ENCODE measurements at places on chromosomes 5 and 9.

DNA sequence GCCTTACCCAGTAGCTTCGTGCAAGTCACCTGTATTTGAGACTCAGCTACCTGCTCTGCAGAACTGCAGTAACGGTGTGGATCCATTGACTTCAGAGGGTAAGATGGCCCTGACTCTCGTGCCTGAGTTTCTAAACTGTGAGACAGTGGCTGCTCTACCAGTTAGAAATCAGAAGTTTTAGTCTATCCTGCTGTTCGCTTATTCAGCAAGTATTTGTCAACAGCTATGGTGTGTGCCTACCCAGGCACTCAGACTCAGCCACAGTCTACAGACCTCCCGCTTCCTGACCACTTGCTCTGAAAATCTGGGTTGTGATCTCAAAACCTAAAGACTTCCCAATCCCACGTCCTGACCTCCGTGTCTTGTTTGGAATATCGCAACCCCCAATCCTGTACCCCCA lies 13.5 kb downstream of the AQP3 start:
- no peak overlapping the region for H3K27ac ChIP-seq
- no peaks in the 10 kb centered on the region for H3K36me3 ChIP-seq
- no peaks in the 10 kb centered on the region for H3K4me1 ChIP-seq
- no peak overlapping the region for H3K4me3 ChIP-seq

- H3K27me3 ChIP-seq: no peaks in the 10 kb centered on the region
- H3K4me1 ChIP-seq: no peaks in the 10 kb centered on the region
- no peak overlapping the region for H3K27ac ChIP-seq
- H3K36me3 ChIP-seq: no peaks in the 10 kb centered on the region
- DNase-seq: no peak
These were observed 425.6 kb downstream of the PDE4D start for GRCh38 chr5:59467969-59468368.

- DNase-seq: no peak
- no peaks in the 10 kb centered on the region for H3K27me3 ChIP-seq
- no peak overlapping the region for H3K4me3 ChIP-seq
- H3K27ac ChIP-seq: no peak overlapping the region
- no peaks in the 10 kb centered on the region for H3K4me1 ChIP-seq
These were observed 564.0 kb upstream of the KLF4 start for GRCh38 chr9:108053555-108054061.

GRCh38 chr5:18375641-18376040 lies 741.4 kb downstream of the TAF11L14 start:
- no peaks in the 10 kb centered on the region for H3K27me3 ChIP-seq
- DNase-seq: no peak
- no peak overlapping the region for H3K4me3 ChIP-seq
- H3K36me3 ChIP-seq: no peaks in the 10 kb centered on the region
- no peaks in the 10 kb centered on the region for H3K4me1 ChIP-seq

GRCh38 chr9:17783227-17783626 lies 204.4 kb downstream of the SH3GL2 start:
- no peaks in the 10 kb centered on the region for H3K4me1 ChIP-seq
- no peaks in the 10 kb centered on the region for H3K27me3 ChIP-seq
- no peak overlapping the region for H3K27ac ChIP-seq
- H3K36me3 ChIP-seq: no peaks in the 10 kb centered on the region
- H3K4me3 ChIP-seq: no peak overlapping the region

- no peak overlapping the region for H3K4me3 ChIP-seq
- DNase-seq: no peak
- no peaks in the 10 kb centered on the region for H3K36me3 ChIP-seq
- H3K27ac ChIP-seq: no peak overlapping the region
- peaks cover 28% of the 10 kb centered on the region for H3K27me3 ChIP-seq
- no peaks in the 10 kb centered on the region for H3K4me1 ChIP-seq
These were observed 926 bp upstream of the MYO10 start for GRCh38 chr5:16936989-16937438.

DNA sequence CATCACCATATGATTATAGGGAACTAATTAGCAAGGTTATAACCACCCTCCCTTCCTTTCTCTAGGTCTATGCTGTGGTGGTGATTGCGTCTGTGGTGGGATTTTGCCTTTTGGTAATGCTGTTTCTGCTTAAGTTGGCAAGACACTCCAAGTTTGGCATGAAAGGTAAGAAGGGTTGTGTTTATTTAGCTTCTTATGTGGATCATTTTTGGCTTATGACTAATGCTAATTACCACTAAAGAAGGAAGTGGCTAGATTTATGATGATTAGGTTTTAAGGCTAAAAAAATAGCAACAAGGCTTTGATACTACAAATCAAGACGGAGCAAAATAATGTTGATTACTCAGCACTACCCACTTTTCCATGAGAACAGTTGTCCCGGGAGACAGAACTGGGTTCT lies 82.4 kb downstream of the NTRK2 start:
- no peaks in the 10 kb centered on the region for H3K4me1 ChIP-seq
- no peak overlapping the region for H3K27ac ChIP-seq
- H3K36me3 ChIP-seq: no peaks in the 10 kb centered on the region
- DNase-seq: no peak
- H3K4me3 ChIP-seq: no peak overlapping the region

GRCh38 chr5:139835656-139836055 lies 40.0 kb downstream of the PSD2 start:
- H3K4me3 ChIP-seq: no peak overlapping the region
- no peak overlapping the region for H3K27ac ChIP-seq
- no peaks in the 10 kb centered on the region for H3K4me1 ChIP-seq
- peaks cover 37% of the 10 kb centered on the region for H3K27me3 ChIP-seq

DNA sequence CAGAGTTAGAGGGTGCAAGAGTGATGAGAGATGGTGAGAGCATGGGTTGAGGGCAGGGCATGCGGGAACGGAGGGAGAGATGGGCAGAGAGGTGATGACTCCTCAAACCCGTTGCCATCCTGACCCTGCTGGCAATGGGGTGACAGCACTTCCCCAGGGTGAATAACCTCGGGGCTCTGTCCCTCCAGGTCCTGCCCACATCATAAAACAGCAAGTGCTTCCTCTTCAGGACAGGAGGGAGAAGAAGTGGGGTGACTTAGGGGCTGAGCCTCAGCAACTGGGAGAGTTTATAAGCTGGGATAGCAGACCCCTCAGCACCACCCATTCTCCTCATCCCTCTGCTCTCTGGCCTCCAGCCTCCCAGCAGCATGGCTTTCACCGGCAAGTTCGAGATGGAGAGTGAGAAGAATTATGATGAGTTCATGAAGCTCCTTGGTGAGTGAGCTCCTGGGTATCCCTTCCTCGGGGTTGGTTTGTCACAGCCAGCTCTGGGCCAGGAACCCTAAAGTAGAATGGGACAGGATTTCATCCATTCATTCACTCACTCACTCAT lies at the start of gene FABP6:
Gene FABP6 (plus strand): TSS at position 317 of the 553 bp plus-strand sequence. CDS start 52 bp downstream, at position 369.
- H3K4me3 ChIP-seq: no peak within 1 kb of the TSS
- peaks cover 2% of the 10 kb centered on the region for H3K27me3 ChIP-seq
- DNase-seq: no peak

DNA sequence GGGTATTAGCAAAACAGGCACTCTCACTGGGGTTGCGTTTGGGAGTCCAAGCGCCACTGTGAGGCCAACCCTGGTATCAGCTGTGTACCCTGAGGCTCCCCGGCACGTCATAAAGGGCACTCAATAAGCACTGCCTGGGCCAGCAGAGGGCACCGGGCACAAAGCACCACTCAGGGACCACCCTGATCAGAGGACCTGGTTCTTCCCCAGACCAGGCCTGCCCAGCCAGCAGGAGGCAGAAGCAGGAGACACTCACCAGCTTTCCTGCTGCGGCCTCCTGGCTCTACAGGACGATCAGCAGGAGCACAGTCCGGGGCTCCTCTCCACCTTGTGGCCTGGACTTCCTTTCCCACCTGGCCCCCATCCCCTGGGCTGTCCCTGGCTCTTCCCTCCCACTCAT lies 12.6 kb downstream of the MGAT1 start:
- no peak overlapping the region for H3K4me3 ChIP-seq
- H3K27ac ChIP-seq: no peak overlapping the region
- no peaks in the 10 kb centered on the region for H3K27me3 ChIP-seq
- H3K4me1 ChIP-seq: peaks cover 57% of the 10 kb centered on the region
- DNase-seq: no peak
- peaks cover 45% of the 10 kb centered on the region for H3K36me3 ChIP-seq

- peak within 1 kb of the TSS; percentile 85 for H3K4me3 ChIP-seq
- peak within 1 kb of the TSS; percentile 87 for H3K27ac ChIP-seq
These were observed at the start of gene VCP for GRCh38 chr9:35072461-35073278. TSS of gene VCP (minus strand) at chr9:35072625. CDS start at chr9:35072353, 272 bp downstream.

DNA sequence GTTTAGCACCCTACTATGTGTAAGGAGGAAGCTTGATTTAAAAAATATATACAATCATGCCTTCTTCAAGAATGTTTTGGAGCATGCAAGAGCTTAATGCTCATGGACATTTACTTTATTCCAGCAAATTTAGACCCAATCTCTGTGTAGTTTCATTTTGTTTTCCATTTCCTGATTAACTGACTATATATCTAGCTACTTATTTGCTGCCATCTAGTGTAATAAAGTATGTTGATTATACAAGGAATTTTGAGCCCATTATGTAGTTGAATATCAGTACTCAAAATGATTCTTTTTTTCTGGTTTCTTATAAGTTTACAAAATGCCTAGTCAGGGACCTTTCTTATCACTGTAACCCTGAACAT lies 100.0 kb upstream of the CCDC152 start:
- H3K4me3 ChIP-seq: no peak overlapping the region
- no peaks in the 10 kb centered on the region for H3K4me1 ChIP-seq
- H3K27ac ChIP-seq: no peak overlapping the region

DNA sequence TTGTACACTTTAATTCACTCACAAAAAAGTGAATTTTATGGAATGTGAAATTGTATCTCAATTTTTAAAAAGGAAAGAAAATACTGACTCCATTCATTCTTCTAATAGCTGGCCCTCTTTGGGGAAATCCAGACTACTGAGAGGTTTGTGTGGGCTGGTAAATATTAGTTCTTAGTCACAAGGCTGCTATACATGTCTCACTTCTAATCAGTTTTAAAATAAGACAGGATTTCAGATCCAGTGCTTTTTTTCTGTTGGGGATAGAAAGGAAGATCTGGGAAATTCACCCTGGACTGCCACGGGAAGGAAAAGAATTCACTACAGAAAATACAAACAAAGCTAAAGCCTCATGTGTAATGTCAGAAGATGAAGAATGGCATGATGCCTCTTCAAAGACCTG lies 32.7 kb upstream of the ADAMTSL1 start:
- H3K4me3 ChIP-seq: no peak overlapping the region
- DNase-seq: no peak
- peaks cover 12% of the 10 kb centered on the region for H3K27me3 ChIP-seq

- no peak overlapping the region for H3K27ac ChIP-seq
- H3K27me3 ChIP-seq: peaks cover 32% of the 10 kb centered on the region
- H3K4me3 ChIP-seq: no peak overlapping the region
- H3K36me3 ChIP-seq: no peaks in the 10 kb centered on the region
- H3K4me1 ChIP-seq: peaks cover 49% of the 10 kb centered on the region
- no peak for DNase-seq
These were observed 2.4 kb downstream of the OTP start for GRCh38 chr5:77635917-77636640.

GRCh38 chr5:118968925-118969375 lies 19.4 kb downstream of the DTWD2 start:
- no peak for DNase-seq
- H3K4me1 ChIP-seq: no peaks in the 10 kb centered on the region
- no peak overlapping the region for H3K27ac ChIP-seq
- H3K4me3 ChIP-seq: no peak overlapping the region
- no peaks in the 10 kb centered on the region for H3K27me3 ChIP-seq

DNA sequence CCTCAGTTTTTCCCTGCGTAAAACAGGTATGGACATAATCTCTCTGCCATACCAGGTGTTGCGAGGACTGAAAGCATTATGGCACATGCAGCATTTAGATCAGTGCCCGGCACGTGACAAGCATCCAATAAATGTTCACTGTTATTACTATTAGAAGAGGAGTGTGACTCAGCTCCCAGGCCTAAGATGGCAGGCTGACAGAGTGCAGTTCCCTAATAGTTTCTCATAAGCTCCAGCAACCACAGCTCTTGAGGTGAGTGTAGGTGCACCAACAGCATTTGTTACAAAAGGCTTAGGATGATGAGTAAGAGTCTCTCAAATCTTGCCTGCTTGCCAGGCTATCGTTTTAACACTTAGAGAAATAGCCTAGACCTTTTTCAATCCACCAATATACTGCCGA lies 28.9 kb upstream of the GLIS3 start:
- no peak overlapping the region for H3K4me3 ChIP-seq
- H3K27ac ChIP-seq: no peak overlapping the region
- DNase-seq: no peak
- no peaks in the 10 kb centered on the region for H3K36me3 ChIP-seq

DNA sequence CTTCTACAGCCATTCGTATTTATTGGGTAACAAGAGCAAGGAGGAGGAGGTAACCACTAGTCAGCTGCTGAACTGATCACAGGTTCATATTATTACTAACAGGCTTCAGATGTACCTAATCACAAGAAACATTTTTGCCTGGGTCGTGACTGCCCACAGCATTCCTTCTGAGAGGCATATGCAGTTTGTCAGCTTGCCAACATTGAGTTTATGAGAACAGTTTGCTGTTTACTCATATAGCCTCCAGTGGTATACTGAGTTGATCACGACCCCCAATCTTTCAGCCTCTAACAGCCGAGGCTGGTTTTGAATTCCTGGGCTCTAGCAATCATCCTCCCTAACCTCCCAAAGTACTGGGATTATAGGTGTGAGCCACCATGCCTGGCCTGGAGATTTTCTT lies 693.6 kb downstream of the TLE1 start:
- H3K27ac ChIP-seq: no peak overlapping the region
- peaks cover 5% of the 10 kb centered on the region for H3K27me3 ChIP-seq
- H3K36me3 ChIP-seq: no peaks in the 10 kb centered on the region
- H3K4me1 ChIP-seq: no peaks in the 10 kb centered on the region

DNA sequence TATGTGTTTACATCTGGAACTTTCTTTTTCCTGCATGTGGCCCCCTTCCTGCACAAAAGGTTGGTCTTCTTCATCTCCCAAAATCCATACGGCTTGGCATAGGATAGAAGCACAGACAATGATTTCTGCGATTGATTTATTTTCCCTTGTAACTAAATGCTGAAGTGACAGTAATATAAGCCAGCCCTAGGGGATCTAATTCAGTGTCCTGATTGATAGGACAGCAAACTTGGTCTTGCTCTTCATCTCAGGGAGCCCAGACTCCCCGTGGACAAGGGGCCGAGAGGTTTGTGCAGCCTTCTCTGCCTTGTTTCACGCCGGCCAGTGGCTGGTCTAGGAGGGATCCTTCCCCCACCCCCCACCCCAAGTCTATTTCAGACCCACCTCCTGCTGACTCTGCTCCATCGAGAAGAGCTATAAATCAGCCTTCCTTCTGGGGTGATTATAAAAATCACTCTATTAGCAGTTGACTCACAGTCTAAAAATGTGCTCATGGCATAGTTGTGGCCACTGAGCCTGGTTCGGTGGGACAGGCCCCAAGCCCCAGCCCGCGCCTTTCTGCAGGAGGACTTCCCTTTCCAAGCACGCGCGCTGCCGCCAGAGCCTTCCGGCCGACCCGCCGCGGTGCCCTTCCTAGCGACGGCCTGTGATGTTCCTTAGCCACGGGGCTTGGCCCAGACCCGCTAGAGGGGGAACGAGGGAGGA lies 89.8 kb upstream of the COL5A1 start:
- peaks cover 65% of the 10 kb centered on the region for H3K27me3 ChIP-seq
- H3K27ac ChIP-seq: no peak overlapping the region
- no peaks in the 10 kb centered on the region for H3K4me1 ChIP-seq
- H3K4me3 ChIP-seq: no peak overlapping the region

GRCh38 chr9:91680998-91681397 lies 257.4 kb upstream of the NFIL3 start:
- no peak overlapping the region for H3K27ac ChIP-seq
- no peaks in the 10 kb centered on the region for H3K36me3 ChIP-seq
- no peak for DNase-seq
- peaks cover 30% of the 10 kb centered on the region for H3K27me3 ChIP-seq

- H3K4me3 ChIP-seq: no peak overlapping the region
- no peaks in the 10 kb centered on the region for H3K36me3 ChIP-seq
- no peaks in the 10 kb centered on the region for H3K4me1 ChIP-seq
- H3K27me3 ChIP-seq: no peaks in the 10 kb centered on the region
These were observed 93.5 kb downstream of the MARCHF3 start for GRCh38 chr5:126936775-126937418.

Data from T-cell (primary cell).